Stimulated activated CD4-positive, alpha-beta T cell treated with anti-CD3 and anti-CD28 coated beads, Interleukin-15, amount 100 ng/mL, for 48 hours (primary cell): ENCODE measurements at places on chromosomes 4 and X.

DNA sequence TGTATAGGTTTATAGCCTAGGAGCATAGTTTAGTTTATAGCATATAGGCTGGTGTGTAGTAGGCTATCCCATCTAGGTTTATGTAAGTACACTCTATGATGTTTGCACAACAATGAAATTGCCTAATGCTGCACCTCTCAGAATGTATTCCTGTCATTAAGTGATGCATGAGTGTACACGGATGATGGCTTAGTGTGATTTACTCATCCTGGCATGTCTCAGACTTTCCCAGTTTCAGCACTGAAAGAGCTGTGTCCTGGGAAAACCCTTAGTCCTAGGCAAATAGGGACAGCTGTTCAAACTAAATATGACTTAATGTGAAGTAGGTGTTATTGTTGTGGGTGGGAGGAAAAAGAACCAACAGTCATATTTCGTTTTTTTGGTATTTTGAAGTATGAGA is 264.9 kb upstream of the MAGEB18 start:
- no peak for DNase-seq

GRCh38 chrX:21996872-21997455 is 35.2 kb upstream of the PHEX start:
- no peak for DNase-seq

DNA sequence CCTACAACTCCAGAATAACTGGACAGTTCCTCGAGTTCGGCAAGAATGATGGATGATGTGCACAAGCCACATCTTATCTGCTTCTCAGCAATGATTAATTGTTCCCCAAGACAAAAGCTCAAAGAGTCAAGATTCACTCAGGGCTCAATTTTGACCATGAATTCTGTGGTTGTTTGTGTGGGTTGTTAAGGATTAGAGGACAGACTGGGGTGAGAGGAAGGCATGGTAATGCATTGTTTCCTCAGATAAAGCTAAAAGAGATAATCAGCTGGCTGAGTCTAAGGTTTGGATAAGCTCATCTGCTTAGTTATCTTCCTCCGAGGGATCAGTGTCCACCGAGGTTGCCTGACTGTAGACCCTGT is 161.0 kb downstream of the CPEB2 start:
- no peak for DNase-seq

GRCh38 chr4:150821641-150822040 is 193.4 kb downstream of the LRBA start:
- DNase-seq: no peak

DNA sequence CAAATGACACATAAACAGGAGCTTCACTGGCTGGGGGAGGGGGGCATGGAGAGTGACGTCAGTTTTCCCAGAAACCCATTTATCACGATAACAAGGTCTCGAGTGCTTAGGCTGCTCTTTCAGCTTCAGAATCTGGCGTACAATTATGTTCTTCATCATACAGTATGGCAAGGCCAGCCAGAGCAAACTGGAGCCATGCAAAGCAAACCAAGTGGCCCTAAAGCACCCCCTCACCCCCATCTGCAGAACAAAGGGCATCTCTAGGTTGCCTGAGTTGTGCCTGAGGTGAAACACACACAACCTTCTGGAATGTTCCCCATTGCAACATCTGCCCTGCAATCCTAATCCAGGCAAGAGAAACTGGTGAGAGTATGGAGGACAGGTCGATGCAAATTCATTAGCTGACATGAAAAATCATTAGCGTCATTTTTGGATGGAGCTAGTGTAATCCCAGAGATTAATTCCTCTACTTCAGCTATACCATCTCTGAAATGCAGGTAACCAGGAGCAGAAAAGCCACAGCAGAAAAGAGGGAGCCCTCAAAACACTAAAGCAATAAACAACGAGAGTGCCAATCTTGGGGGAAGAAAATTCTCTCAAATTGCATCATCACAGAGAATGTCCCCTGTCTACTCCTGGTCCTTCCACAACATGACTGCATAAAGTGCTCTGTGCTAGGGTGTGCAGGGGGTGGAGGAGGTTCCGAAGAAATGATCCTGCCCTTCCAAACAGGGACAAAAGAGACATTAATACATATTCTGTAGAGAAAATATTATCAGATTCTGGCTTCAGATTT is 1.8 kb downstream of the SEPTIN6 start:
- DNase-seq: peak; percentile 51

GRCh38 chr4:69057620-69058409 is 38.5 kb upstream of the UGT2B7 start:
- DNase-seq: no peak
